Endodermal cell (in vitro differentiated cells): ENCODE measurements at places on chromosomes 7 and 10.

DNA sequence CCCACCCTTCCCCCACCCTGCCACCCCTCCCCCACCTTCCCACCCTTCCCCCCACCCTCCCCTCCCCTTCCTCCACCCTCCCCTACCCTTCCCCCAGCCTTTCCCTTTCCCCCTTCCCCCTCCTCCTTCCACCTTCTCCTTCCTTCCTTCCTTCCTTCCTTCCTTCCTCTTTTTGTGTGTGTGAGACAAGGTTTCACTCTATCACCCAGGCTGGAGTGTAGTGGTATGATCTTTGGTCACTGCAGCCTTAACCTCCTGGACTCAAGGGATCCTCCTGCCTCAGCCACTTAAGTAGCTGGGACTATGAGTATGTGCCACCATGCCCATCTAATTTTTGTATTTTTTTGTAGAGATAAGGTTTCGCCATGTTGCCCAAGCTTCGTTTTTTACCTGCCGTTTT lies 35.2 kb downstream of the CYP17A1 start:
- no peak for DNase-seq

GRCh38 chr7:120110169-120110568 lies 162.8 kb upstream of the KCND2 start:
- DNase-seq = no peak

- DNase-seq = no peak
Observed at GRCh38 chr10:126214021-126214420, 174.3 kb downstream of the ADAM12 start.

GRCh38 chr10:11891776-11892486 lies 68.8 kb downstream of the PROSER2 start:
- DNase-seq = no peak

DNA sequence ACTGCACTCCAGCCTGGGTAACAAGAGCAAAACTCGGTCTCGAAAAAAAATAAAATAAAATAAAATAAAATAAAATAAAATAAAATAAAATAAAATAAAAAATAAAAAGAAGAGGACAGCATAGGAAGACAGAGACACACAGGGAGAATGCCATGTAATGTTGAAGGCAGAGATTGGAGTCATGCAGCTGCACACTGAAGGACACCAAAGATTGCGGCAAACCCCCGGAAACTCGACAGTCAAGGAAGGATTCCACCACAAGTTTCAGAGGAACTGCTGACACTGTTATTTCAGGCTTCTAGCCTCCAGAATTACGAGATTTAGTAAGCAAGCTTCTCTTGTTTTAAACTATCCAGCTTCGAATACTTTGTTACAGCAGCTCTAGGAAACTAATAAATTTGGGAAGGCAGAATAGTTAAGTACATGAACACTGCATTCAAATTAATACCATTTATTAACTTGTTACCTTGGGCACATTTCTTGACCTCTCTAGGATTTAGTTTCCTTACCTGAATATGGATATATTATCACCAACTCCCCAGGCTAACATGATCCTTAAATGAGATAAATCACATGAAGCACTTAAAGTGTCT lies 9.5 kb downstream of the CPED1 start:
- DNase-seq = no peak

DNA sequence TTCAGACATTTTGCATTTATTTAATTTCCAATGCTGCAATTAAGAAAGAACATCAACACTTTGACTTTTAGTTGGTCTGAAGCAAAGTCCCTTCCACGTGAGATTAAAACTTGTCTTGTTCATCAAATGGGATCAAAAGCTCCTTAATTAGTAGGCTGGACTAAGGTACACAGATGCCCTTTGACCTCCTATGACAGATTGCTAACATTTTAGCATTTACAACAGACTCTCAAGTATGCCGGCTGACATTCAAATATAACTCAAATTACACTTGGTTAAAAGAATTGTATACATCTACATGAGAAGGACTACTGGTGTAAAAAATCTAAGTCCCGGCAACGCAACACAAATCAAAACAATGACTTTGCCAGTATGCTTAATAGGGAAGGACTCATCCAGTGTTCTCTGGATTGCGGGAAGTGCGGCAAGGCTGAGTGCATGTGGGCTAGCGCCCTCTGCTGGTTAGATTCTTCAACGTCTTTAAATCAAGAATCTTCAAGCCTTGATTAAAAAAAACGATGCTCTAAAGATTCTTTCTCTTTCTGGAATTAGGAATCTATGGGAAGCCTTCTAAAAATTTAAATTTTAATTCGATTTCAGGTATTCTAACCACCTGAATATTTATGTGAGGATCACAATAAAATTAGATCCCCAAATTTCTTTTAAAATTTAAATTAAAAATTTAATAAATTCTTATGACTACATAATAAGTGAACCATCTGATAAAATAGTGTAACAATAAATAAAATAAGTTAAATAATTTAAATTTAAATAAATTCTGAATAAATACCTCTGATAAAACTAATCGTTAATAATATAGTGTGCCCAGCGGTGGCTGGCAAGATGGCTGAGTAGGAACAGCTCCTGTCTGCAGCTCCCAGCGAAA lies 444.7 kb downstream of the DGKB start:
- DNase-seq = peak; percentile 86

- DNase-seq = no peak
Observed at GRCh38 chr10:17737027-17737965, 14.7 kb upstream of the TMEM236 start.

GRCh38 chr7:116315803-116316202 lies 105.5 kb downstream of the TES start:
- no peak for DNase-seq

GRCh38 chr10:92239600-92240288 lies 51.1 kb downstream of the CPEB3 start:
- peak; percentile 81 for DNase-seq

DNA sequence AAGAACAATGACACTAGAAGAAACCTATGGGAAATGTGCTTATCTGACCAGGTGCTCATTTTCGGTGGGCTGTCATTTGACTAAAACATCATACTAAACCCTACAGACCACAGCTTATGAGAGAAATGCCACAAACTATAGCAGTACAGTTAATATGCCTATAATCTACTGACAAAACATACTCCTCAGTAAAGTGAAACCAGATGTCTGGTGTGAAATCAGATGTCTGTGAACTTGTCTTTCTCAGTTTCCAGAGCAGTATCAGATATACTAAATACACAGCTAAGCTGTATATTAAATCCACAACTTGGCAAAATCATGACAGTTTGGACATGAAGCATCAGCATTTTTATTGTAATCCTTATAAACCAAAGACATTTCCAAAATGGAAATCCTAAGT lies 3.3 kb downstream of the IMMP2L start:
- DNase-seq = no peak

- no peak for DNase-seq
Observed at GRCh38 chr7:127920787-127921438, 110.3 kb downstream of the LRRC4 start.

DNA sequence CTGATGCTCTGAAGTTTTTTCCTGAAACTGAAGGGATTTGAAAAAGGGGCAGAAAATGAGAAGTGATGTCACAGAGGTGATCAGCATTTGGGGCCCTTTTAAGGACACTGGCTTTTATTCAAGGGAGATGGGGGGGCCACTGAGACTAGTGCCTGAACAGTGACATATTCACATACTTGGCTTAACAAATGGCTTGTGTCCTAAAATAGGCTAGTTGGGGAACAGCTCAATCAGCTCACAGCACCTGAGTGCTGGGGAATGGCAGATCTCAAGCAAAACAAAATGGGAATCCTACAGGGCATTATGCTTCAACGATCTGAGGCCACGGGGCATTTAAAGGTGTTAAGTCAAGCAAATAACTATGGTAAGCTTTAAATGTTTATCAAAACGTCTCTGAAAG lies 90.1 kb downstream of the UBE2H start:
- peak; percentile 76 for DNase-seq

GRCh38 chr10:99711129-99711719 lies 20.7 kb downstream of the COX15 start:
- DNase-seq = peak; percentile 58

DNA sequence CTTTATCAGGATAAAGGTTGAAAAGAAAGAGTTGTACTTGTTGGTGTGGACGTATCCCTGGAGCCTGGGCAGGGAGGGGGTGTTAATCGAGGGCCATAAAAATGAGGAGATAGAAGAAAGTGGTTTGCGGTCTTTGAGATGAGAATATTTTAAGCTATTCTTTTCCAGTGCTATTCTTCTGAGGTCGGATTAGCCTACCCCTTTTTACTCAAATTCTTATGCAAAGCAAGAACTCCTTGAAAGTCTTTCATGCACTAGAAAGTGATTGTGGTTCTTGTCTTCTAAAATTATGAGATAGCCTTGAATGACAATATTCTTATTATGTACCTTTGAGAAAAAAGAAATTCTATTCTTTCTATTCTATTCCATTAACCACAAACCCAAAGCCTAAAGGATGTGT lies 201.3 kb upstream of the SEMA3C start:
- no peak for DNase-seq

DNA sequence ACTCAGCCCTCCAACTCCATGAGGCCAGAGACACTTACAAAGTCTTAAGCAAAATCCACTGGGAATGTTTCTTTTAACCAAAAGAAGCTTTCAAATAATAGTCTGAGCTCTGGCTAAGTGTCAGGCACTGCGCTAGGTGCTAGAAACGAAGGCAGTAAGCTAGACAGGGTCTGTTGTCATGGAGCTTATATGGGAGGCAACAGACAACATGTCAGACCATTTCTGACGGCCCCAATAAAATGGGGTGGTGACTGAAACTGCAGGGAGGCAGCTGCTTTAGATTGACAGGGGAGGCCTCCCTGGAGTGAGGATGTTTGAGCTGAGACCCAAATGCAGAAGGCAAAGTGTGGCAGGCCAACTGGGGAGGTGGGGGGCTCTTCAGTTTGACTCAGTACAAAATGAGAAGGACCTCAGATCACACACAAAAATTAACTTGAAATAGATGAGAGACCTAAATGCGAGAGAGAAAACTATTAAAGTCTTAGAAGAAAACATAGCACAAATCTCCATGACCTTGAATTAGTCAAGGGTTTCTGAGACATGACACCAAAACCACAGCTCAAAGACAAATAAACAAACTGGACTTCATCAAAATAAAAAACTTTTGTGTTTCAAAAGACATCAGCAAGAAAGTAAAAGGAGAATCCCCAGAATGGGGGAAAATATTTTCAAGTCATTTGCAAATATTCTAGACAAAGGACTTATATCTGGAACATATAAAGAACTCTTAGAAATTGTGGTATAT lies 40.6 kb downstream of the SH3PXD2A start:
- no peak for DNase-seq

- DNase-seq = peak; percentile 11
Observed at GRCh38 chr7:4076701-4077294, 605.3 kb upstream of the FOXK1 start.

DNA sequence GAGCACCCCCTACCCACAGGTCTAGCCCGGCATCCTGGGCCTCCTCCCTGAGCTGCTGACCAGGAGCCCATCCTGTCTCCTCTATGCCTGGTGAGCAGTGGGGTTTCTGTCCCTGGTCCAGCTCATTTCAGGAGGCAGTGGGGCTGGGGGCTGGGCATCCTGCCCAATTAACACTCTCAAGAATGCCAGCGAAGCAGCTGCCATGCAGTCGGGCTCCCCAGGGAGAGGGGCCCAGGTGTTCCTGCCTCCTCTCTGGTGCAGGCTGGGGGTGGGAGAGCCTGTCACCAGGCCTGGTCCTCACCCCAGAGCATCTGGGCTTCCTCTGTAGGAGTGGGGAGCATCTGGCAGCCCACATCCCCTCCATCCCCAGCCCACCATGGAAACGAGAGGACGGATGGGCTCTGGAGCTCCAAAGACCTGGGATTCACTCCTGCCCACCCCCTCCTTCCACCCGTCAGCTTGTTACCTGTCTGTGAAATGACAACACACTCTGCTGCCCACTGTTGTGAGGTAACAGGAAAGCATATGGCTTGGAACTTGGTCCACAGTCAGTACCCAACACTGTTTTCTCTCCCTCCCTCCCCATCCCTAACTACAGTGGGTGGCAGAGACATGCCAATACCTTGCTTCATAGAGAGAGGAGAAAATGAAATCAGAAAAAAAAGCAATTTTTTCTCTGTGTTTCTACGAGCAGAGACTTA lies 69.1 kb downstream of the SLIT1 start:
- DNase-seq = no peak
